ENCODE measurements at places on chromosomes 13 and 19.
A peak's percentile ranks its signal among the peaks of the same experiment; 100 is the strongest.

- DNase-seq, result no peak
Measured at GRCh38 chr13:42638886-42639285, 64.9 kb downstream of the TNFSF11 start.

DNA sequence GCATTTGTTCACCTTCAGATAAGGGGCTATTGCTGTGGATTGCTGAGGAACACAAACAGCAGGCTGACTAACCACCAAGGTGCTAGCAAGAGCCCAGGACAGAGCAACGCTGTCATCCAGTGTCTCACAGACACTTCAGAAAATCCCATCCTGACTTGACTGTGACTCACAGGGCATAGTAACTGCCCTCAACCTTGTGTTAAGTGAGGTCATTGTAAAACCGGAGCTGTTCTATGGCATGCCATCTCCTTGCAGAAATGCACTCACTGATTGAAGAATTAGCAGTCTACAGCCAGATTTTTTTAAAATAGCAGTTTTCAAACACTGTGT is 51.1 kb downstream of the TNFRSF19 start:
- DNase-seq, result no peak

GRCh38 chr13:92164822-92165221 is 766.4 kb downstream of the GPC5 start:
- DNase-seq, result no peak

DNA sequence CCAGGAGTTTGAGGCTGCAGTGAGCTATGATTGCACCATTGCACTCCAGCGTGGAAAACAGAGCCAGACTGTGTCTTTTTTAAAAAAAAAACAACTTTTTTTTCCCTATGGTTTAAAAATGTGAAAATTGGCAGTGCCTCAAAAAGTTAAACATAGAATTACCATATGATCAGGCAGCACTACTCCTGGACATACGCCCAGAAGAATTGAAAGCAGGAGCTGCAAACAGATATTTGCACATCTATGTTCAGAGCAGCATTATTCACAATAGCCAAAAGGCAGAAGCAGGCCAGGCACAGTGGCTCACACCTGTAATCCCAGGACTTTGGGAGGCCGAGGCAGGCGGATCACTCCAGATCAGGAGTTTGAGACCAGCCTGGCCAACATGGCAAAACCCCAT is 3.8 kb upstream of the RETN start:
- no peak for DNase-seq

DNA sequence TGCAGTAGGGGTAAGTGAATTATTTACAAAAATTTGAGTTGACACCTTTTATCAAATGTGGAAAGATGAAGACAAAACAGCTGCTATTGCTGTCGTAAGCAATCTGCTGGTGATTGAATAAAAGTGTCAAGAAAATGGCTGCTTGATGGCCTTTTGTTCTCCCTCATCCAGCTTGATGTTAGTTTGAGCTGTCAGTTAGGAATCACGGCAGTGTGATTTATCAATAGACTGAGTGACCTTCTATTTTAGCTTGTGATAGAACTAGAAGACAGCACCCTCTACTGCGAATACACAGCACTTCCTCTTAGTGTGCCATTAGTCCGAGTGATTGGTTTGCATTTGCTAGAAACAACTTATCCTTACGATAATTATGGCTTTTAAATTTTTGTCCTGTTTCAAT is 76.3 kb downstream of the MZT1 start:
- no peak for DNase-seq

DNA sequence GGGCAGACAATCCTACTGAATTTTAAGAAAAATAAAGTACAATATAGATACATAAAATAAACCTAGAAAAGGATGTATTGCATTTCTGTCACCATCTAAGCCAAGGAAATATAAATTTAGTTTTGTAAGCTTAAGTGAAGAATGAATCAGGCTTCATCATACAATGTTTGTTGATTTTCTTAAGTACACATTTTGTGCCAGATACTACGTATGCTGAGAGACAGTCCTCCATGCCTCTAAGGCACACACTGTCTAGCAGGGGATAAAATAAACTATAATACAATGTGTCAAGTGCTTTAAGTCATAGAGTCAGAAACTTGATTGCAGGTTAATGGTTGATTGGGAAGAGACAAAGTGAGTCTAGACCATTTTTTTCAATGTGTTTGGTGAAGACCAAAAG is 465.7 kb downstream of the TBC1D4 start:
- no peak for DNase-seq

- peak; percentile 72 for DNase-seq
Measured at GRCh38 chr19:41785653-41786052, 10.7 kb upstream of the CEACAM3 start.

DNA sequence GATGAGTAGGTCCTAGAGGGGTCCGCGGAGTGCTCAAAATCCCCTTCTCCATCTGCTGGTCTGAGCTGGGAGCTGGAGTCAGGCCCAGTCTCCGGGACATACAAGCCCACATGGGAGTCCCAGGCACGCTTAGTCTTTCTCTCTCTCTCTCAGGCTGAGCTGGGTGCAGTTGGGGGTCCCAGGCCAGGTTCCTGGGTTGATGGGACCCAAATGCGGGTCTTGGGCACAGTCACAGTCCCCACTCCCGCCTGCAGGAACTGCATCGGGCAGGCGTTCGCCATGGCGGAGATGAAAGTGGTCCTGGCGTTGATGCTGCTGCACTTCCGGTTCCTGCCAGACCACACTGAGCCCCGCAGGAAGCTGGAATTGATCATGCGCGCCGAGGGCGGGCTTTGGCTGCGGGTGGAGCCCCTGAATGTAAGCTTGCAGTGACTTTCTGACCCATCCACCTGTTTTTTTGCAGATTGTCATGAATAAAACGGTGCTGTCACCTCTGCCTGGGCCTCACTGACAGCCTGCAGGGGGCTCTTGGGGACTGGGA is 23.8 kb downstream of the CYP4F12 start:
- DNase-seq, result no peak

DNA sequence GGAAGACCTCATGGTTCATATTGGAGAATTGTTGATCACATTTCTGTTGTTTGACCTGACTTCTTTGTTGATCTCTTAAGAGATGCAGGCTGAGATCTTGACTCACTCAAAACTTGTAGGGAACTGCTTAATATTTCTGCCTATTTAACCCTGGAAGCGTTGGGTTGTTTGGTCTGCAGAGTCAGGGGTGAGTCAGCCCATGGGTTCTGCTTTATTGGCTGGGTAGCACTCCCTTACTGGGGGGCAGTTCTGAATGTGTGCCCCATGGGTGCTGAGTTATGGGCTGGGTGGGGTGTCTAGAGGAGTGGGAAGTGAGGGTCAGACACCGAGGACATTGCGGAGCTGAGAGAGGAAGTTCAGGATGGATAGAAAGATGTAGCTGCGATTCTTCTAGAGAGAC is 87.9 kb downstream of the LRCH1 start:
- DNase-seq, result no peak

GRCh38 chr13:46281779-46282178 is 70.1 kb downstream of the LRRC63 start:
- no peak for DNase-seq

DNA sequence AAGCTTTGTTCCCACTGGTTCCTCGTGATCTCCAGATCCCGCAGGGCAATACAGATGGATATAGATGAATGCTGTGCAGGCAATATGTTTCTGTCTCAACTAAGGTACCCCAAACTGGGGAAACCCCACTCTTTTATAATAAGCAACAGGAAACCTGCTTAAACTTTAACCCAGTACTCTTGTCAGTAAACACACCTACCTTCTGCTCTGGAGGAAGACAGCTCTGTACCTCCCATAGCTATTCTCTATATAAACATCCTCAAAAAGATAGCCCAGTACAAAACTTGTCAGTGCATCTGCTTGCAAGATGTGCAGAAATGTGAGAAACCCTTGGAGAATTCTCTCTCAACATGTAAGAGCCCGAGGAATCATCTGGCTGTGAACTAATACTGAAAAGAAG is 583.6 kb downstream of the OLFM4 start:
- DNase-seq, result no peak

- DNase-seq, result no peak
Measured at GRCh38 chr13:37701972-37702371, 103.4 kb upstream of the POSTN start.

- DNase-seq, result no peak
Measured at GRCh38 chr19:32469795-32470194, 64.2 kb downstream of the DPY19L3 start.

DNA sequence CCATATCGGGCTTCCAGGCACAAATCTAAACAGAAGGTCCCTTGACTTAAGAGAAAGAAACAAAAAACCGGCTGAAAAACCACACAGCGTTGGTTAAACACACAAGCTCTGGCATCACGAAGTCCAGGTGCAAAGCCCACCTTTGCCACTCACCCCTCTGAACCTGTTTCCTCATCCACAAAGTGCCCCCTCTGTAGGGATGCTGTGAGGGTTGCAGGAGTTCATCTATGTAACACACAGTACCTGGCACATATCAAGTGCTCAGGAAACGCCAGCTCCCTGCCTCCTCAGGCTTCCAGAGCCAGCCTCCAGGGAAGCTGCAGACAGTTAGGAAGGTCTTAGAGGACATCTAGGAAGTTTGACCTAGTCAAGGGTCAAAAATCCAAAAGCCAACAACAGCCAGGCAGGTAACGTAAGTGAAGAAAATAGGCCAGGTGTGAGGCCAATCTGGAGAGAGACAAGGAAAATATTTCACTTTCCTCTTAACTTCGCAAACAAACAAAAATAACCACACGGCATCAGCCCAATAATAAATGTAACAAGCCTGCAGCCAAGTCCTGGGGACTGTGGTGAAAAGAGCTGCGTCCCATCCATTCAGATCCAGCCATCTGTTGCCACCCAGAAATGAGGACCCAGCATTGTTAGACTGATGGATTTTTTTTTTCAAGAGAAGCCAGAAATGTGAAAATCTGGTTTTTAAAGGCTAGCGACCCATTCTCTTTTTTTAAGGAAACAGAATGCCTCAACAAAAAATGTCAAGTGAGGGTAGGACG is 10.0 kb downstream of the KDELR1 start:
- DNase-seq, result no peak

DNA sequence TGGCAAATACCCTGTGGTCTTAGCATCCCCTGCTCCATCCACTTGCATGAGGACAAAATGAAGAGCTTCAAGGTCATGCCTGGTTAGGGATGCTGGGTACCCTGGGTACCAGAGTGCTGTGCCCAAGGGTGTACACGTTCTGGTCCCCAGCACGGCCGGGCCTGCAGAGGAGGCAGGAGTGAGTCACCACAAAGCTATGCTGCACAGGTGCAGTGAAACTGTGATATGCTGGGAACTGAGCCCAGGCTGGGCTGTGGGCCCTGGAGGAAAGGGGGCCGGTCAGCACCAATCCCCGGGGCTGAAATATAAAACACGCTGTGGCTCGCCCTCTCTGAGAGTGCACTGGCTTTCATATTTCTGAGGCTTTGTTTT is 95.1 kb downstream of the TSHZ3 start:
- DNase-seq, result no peak

DNA sequence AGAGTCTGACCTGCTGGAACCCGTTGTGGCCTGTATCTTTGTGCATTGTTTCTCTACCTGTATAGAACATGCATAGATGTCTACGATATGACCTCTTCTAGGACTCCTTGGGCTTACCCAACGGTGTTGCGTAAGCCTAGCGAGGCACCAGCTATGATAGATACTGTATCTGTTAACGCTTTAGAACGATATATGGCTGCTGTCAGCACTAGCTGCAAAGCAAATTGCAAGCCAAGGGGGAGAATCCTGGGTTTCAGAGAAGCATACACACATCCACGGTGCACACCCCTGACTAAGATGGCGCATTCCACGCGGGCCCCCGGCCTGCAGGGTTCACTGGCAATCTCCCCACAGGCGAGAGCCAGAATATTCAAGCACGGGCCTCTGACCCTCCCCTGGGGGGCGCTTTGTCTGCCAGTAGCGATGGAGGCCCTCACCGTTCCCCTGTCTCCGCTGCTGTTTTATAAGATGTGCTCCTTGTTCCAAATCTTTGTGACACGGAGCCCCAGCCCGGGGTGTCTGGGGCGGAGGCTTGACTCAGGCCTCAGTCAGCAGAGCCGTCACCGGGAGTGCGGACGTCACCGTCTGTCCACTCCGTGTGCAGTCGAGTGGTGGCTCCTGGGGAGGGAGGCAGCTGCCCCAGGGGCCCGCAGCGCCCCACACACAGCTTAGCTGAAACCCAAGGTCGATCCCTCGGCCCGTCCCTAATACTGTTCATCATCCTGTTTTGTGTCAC is 12.9 kb upstream of the RPS15 start:
- no peak for DNase-seq

GRCh38 chr13:51834581-51835171 is 10.3 kb downstream of the TMEM272 start:
- no peak for DNase-seq

DNA sequence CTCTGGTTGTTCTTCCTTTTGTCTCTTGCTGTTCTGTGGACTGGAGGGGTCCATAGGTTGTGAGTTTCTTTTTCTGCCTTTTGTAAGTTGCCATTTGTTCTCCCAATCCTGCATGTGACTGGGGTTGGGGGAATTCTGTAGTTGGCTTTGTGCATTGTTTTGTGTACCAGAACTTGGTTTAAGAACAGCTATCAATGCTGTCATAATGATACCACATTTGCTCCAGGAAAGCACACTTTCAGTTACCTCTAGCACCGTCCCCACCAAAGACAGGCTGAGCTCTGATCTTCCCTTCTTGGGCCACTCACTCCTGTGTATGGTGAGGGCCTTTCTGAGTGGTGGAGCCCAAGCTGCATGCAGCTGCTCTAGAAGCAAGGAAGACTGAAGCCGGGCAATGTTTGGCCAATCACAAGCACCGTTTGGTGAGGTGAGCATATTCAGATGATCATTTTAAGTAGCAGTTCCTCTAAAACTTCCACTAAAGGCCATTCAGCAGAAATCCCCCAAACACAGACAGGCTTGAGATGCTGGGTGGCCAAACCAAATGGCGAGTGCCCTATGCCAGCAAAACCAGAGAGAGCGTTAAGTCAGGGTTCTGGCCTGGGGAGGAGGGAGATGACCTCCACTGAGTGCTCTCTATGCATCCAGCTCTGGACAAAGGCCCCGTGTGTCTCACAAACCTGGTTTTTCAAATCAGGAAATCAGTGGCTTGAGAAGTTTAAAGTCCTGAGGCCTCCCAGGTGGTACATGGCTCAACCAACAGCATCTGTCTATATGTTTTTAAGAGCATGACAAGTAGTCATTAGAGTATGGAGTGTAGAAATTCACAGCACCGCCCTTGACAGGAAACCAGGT is 120.7 kb upstream of the SPATA13 start:
- no peak for DNase-seq

GRCh38 chr13:100533588-100534041 is 55.0 kb downstream of the GGACT start:
- no peak for DNase-seq

DNA sequence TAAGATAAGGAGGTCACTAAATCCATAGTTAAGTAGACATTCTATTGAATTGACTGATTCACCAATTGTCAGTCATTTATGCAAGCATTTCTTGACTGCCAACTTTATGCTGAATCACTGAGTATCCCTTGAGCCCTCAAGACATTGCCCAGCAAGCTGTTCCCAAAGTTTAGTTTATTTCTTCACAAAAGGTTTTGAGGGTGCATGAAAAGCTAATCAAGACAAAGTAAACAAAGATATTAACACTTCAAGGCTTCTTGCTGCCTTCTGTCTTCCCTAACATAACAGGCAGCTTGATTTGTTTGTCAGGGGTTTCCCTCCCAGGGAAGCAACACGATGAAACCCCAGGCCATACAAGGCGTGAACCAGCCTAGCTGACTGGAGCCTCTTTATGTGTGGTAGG is 374.4 kb downstream of the SPRY2 start:
- no peak for DNase-seq
